Right atrium auricular region (tissue), 2 donors: ENCODE measurements at places on chromosomes 11 and 22. TPM values are rescaled to one million over a fixed set of nuclear protein-coding genes. Genes with fewer than 3 reads are reported as not detected.

DNA sequence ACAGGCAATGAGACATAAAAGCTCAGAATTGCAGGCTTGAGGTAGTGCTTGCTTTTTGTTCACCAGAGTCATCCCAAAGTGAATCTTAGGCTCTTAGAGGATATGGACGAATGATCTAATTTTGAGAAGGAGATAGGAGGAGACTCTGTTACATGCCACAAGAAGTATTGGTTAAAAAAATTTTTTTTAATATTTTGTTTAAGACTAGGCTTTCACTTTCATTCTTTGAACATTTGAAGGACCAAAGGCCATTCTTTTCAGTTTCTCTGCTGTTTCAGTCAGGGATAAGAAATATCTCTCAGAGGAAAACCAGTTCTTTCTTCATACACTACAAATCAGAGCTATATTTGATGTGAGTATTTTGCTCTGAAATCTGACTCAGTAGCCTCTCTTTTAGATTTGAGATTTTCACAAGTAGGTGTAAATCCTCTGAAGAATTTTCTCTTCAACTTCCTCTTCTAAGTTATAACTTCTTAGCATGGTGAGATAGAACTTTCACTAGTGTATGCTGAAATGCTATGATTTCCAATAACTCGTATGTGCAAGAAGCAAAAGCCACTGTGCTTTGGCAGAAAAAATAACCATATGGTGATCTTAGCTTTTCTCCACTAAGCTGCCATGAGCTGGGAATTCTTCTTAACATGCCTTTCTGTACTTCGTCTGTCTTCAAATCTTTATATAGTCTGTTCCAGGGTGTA, 24.1 kb upstream of the FAM181B start:
- DNase-seq: no peak

ARHGAP32 gene
- 5.2 TPM for total RNA-seq

TRPC6 gene
- total RNA-seq: 0.93 TPM

DNA sequence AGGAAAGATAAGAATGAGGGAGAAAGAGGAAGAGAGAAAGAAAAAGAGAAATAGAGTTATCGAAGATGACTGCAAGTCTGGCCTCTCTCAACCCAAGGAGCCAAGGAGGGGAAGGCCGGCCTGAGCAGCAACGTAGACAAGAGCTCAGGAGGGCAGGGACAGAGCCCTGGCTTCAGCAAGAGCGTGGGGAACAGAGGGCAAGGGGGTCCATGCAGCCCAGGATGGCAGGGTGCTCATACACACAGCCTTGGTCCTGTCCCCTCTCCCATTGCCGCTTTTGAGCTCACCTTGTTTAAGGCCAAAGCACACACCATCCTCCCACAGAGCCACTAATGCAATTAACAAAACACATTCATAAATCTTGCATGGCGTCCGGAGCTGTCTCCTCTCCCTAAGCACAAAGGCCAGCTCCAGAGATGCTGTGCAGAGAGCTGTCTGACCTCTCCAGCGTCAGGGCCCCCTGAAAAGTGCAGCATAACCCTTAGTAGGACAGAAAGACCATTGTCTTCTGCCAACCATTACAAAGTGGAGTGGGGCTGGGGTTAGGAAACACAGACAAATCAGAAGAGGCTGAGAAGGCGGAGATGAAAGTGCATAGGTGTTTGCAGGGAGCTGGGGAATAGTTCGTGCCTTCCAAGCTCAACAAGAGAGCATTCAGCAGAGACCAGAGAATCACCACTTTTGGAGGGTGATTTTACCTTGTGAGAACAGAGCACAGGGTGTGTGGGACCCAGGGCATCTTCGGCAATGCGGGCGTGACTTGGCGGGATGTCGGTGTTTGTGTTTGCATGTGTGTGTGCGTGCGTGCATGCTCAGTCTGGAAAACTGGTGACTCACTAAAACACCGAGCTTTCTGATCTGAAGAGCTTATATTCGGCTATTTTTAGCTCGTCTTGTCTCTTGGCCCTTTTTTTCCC, 28.2 kb upstream of the JAM3 start:
- DNase-seq: no peak

DNA sequence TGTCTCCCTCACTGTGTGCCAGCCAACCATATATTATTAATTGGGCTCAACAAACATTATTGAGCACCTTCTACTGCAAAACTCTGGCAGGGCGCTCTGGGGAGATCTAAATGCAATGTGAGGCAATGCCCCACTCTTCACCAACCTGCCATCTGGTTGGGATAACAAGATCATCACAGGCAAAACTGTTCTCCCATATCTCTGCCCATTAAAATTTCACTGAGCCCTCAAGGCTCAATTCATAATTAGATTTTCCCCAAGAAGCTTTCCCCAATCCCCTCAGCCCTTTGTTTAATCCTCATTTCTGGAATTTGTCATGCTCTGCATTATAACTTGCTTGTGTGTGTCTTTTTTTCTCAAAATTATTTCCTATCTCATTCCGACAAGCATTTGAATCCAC, 106.6 kb downstream of the ARL14EP start:
- no peak for DNase-seq

- DNase-seq: no peak
These were observed 1.5 kb upstream of the HMOX1 start for GRCh38 chr22:35379146-35379993.
